ENCODE measurements at places on chromosomes 1 and 21.
A peak's percentile ranks its signal among the peaks of the same experiment; 100 is the strongest.

GRCh38 chr1:64933296-64934070 lies 32.9 kb downstream of the JAK1 start:
- DNase-seq, result peak; percentile 69

- DNase-seq, result no peak
Observed at GRCh38 chr1:228333739-228334115, 72.9 kb downstream of the TRIM11 start.

- DNase-seq, result no peak
Observed at GRCh38 chr1:156358641-156359040, 10.4 kb upstream of the RHBG start.

- DNase-seq, result no peak
Observed at GRCh38 chr1:204602111-204602579, 83.4 kb downstream of the LRRN2 start.

DNA sequence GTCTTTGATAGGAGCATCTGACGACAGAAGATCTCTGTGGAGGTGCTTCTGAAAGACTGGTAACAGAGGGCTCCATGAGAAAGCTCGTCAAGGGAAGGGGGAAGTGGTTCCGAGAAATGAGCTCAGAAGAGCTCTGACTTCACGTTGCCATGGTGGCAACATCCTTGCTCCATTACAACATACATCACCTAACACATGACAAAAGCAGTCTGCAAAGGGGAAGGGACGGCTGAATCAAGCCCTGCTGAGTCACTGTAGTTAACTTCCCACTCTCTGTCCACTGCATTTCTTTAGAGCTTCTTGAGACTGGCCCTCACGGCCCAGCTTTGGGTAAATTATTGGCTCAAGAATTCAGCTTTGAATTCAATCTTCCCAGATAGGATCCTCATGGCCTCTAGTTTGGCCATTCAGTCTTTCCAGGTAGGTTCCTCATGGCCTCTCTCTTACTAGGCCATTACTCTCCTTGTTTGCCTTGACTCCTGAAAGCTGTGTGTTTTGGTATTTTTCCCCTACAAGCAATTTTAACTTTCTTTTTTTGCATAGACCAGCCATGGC lies 88.0 kb upstream of the ZNF648 start:
- DNase-seq, result no peak

- no peak for DNase-seq
Observed at GRCh38 chr1:115781343-115781742, 12.8 kb upstream of the CASQ2 start.
